NCI-H460 (cell line): ENCODE measurements at places on chromosomes 5 and 9. TPM values are rescaled to one million over a fixed set of nuclear protein-coding genes. Genes with fewer than 3 reads are reported as not detected.

Gene PCDHB12
- total RNA-seq, result 0.75 and 0.99 TPM in 2 replicates

DNA sequence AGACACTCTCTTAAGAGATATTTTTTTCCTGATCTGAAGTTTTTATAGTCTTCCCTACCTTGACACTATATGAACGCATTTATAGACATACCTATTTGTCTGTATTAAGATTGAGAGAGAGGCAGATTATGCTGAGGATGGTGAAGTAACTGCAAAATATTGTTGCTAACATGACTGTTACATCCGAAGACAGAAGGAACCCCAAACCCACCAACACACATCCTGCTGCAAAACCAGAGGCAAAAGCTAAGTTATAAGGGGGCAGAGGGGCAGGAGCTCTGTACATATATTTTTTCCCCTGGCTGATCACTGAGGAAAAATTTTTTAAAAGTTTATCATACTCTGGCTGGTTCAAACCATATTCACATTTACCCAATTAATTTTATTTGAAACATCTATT, 279.0 kb downstream of the MLLT3 start:
- DNase-seq, result no peak

DNA sequence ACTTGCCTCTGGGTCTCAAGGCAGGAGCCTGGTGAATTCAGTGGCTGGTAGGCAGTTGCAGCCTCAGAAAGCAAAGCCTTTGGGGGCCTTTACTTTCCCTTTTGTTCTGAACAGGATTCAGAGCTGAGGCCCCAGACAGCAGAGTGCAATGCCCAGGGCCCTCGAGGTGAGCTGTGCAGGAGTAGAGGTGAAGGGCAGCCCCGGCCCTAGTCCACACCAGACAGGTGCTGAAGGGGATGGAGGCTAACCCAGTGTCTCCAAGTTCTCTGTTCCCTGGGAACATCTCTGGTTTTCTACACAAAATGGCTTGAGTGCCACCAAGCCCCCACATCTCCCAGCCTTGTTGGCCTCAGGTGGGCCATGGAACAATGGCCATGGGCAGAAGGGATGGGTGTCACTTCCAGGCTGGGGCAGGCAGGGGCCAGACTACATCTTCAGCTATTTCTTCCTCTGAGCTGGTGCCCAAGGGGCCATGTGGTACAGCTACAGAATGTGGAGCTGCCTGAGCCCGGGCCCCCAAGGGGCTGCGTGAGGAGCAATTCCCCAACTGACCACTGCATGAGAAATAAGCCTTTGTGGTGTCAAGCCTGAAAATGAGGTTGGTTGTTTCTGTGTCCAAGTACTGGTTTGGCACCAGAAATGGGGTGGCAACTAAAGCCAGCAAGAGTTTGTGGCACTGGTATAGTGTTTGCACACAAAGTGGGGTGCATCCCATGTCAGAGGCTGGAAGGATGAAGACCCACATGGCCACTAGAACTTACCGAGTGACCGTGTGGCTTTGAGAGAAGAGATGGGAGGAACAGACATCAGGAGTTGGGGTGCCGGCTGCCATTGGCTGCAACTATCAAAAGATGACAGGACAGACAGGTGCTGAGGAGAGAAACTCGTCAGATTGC, 57.8 kb downstream of the BARX1 start:
- DNase-seq, result no peak

DNA sequence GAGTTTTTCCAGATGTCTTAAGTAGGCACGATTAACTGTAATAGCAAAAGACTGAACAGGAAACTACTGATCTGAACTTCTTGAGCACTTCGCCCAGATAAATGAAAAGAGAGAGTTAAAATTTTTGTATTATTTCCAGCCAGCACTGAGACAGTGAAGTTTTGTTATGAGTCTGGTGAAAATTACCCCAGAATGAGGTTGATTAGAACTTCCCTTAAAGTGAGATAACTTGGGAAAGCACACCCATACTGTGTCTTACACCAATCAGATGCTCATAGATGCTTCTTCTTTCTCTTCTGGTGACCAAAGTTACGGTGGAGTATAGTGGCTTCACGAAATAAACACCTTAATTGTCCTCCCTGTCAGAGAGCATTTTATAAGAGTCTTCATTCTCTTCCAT, 131.8 kb upstream of the SLC12A2 start:
- no peak for DNase-seq

DNA sequence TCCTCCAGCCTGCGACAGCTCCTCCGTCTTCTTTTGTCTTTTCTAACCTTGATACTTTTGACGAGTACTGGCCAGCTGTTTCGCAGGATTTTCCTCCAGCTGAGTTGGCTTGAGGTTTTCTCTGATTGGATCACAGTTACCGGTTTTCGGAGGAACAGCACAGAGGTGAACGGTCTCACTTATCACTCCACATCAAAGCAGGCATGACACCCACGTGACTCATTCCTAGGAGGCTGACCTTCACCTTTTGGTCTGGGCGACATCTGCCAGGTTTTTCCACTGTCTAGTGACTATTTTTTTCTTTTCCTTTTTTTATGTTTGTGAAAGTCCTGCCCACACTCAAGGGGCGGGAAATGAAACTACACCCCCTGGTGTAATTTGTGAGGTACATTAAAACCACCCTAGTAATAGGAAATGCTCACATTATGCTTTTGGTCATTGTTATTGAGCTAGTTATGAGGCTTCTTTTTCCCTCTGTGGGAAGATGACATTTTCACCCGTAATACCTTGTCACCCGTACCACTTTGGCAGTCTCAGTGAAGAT, 319.2 kb downstream of the GADD45G start:
- DNase-seq, result no peak
